Ovary (tissue), 10 donors: ENCODE measurements at places on chromosomes 7 and 10. TPM values are rescaled to one million over a fixed set of nuclear protein-coding genes. Genes with fewer than 3 reads are reported as not detected.

DNA sequence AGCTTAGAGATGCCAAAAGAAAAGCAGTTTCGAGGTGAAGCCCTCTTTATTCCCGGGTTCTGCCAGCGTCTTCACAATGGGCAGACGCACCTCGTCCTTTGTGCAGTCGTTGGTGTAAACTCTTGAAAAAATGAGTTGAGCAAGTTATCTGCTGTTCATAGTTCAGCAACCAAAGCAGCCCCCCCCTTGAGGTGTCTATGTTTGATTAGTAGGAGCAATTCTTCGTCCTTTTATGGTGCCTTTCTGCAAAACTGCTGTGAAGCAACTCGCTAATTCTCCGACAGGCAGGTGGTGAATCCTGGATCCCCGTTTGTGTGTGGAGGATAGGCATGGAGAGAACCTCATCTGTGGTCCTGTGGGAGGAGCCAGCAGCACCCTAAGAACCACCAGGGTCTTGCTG lies 234.5 kb downstream of the GLRX3 start:
- H3K27me3 ChIP-seq = no peaks in the 10 kb centered on the region
- H3K36me3 ChIP-seq = no peaks in the 10 kb centered on the region
- DNase-seq = no peak
- H3K4me3 ChIP-seq = no peak overlapping the region
- H3K4me1 ChIP-seq = no peaks in the 10 kb centered on the region

- H3K4me1 ChIP-seq = peaks cover 6% of the 10 kb centered on the region
- H3K27me3 ChIP-seq = no peaks in the 10 kb centered on the region
- H3K36me3 ChIP-seq = no peaks in the 10 kb centered on the region
- no peak for DNase-seq
These were observed 511.3 kb upstream of the ZMIZ1 start for GRCh38 chr10:78557433-78557925.

GRCh38 chr10:96369890-96370583 lies 11.2 kb upstream of the OPALIN start:
- H3K36me3 ChIP-seq = no peaks in the 10 kb centered on the region
- H3K27me3 ChIP-seq = no peaks in the 10 kb centered on the region
- no peak overlapping the region for H3K27ac ChIP-seq
- H3K4me1 ChIP-seq = peaks cover 2% of the 10 kb centered on the region
- no peak for DNase-seq
- H3K4me3 ChIP-seq = no peak overlapping the region

- H3K4me1 ChIP-seq = no peaks in the 10 kb centered on the region
- no peak overlapping the region for H3K27ac ChIP-seq
- DNase-seq = no peak
- no peaks in the 10 kb centered on the region for H3K36me3 ChIP-seq
These were observed 602.9 kb upstream of the PFKP start for GRCh38 chr10:2464483-2464882.

Gene LEP
- not detected for total RNA-seq
